ENCODE measurements at places on chromosomes 6 and 20.

- DNase-seq = no peak
These were observed 68.4 kb downstream of the SHPRH start for GRCh38 chr6:145895802-145896201.

GRCh38 chr6:116667623-116668022 lies 943 bp downstream of the ZUP1 start:
- no peak for DNase-seq

DNA sequence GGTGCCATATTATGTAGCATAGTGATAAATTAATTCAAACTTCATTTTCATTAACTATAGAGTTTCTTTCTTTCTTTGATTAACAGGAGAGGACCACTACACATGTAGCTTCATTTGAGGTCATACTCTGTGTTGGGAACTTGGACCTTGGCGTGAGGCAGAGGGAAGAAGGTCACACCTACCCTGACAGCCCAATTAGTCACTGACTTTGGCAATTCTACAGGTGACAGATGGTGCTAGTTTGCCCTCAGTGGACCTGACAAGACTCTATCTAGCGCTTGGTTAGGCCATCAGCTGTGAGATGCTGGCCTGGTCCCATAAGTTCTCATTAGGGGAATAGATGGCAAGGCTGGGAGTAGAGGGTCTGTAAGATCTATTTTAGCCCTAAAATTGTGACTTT lies 14.2 kb downstream of the SLX4IP start:
- DNase-seq = no peak

- peak; percentile 73 for DNase-seq
These were observed 54.1 kb downstream of the FGD2 start for GRCh38 chr6:37059344-37060194.

DNA sequence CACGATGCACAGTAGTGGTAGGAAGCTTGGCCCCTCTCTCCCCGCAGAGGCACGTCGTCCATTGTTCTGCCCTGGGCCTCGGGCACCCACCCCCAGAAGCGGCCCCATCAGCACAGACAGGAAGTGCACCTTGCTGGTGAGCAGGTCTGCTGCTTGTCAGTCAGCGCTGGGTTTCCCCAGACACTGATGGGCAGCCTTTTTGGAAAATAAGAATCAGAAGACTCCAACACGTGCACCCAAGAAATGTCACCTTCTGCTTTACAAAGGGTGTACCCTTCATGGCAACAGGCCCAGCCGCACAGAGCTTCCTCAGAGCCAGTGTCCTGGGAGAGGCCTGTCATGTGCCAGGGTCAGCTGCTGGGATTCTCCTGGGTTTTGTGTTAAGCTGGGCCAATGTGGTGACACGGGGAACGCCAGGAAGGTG lies 34.7 kb upstream of the IRF4 start:
- DNase-seq = peak; percentile 73

DNA sequence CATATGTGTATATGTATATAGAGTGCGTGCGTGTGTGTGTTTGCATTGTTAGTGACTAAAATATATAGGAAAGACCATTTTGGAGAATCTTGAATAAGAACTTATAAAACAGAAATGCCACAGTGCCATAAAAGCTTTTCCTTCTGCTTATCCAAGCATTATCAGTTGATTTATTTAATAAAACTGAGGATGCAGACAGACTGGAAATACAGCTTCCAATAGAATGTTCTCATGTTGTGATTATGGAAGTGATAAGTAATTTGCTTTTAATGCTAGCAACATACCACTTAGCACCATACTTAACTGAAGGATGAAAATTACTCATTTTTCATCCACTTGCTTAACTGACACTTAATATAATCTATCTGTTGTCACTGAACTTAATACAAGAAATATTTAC lies 820.1 kb downstream of the TFAP2A start:
- no peak for DNase-seq

DNA sequence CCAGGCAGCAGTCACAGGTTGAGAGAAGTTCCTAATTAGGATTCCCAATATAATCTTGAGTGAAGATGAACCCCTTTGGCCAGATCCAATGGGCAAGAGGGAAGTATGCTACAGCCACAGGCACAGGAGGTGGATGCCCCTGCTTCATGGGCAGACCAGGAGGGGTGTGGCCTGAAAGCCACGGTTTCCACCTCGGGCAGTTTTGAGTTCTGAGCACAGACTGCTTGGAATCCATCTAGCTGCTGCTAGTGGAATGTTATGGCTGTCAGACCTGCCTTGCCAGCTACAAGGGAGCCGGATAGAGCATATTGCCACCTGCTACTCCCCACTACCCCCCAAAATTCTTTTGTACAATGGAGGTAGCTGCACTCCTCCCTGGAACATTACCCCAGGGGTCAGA lies 672.9 kb downstream of the HACE1 start:
- DNase-seq = no peak

- DNase-seq = no peak
These were observed 896.8 kb downstream of the C6orf118 start for GRCh38 chr6:164412566-164412965.

DNA sequence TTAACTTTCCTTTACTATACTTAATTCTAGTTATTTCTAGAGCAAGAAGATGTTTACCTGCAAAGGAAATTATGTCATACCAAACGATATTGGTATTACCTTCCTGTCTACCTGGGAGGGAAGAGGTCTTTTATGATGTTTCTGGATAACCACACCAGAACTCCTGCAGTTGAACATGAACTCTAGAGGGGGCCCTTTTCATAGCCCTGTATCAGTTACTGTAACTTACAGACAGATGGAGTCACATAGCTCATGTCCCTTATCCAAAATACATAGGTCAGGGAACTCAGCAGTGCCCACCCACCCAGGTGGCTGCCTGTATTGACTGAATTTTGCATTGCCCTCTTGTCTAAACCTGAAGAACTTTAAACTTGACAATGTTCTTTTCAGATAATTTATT lies 35.1 kb upstream of the MYL9 start:
- no peak for DNase-seq

DNA sequence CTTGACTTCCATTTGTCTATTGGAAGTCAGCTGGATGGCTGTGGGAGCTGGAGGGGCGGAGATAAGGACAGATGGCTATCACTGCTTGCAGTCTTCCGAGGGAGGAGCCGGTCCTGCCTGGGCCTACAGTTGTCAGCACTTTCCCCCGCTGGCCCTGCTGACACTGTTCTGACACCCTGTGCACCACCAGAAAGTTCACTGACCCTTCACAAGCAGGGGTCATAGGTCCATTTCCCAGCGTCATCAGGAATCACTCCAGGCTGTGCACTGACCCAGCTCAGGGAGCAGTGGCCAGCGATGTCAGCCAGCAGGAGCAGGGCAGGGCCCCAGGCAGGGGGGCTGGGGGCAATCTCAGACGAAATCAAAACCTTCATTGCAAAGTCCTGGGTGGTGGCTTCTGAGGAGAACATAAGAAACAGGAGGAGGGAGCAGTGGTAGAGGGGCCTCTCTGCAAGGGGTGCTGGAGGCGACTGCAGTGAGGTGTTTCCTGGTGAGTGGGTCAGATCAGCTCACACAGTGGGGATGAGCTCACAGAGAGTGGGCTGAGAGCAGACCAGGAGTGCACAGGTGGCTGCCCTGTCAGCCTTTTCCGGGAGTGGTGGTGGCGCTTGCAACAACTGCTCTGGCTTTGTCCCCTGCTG lies 26.5 kb upstream of the PLEKHG1 start:
- DNase-seq = no peak

DNA sequence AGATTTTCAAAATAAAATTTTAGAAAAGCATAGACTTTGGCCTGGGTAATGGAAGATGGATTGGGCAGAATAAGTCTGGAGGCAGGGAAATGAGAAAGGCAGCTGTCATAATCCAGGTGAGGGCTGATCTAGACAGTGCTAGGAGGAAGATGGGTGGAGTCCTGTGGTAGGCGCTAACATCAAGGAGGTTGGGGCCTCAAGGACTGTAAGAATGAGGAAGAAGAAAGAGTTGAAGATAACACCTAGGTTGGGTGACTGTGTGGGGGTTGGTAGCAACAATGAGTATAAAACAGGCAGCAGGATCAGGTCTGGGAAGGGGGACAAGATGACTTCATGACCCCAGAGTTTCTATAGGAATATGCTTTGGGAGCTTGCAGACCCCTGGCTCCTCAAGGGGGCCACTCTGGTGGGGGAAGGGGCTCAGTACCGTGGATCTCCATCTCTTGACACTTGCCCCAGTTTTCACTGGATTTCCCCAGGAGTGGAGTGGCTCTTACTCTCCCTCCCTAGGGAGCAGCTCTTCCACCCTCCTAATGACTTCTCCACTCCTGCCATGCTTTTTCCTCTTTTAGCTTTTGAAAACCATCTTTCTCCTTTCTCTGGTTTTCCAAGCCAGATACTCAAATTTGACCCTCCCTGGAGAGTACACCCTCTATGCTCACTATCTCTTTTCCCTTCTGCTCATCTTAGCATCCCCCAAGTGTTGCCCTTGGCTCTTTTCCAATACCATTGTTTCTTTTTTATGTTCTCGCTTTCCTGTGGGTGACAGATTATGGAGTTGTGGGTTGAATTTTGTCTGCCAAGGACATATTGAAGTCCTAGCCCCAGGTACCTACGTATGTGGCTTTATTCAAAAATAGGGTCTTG lies 14.8 kb downstream of the TRIM31 start:
- DNase-seq = no peak

- peak; percentile 72 for DNase-seq
These were observed 4.6 kb downstream of the KCNK15 start for GRCh38 chr20:44750081-44750805.

- no peak for DNase-seq
These were observed 2.4 kb downstream of the SYNE1 start for GRCh38 chr6:152634773-152635172.

Data from tibial artery (tissue), 4 donors.